ENCODE measurements at places on chromosomes 16 and 17.

DNA sequence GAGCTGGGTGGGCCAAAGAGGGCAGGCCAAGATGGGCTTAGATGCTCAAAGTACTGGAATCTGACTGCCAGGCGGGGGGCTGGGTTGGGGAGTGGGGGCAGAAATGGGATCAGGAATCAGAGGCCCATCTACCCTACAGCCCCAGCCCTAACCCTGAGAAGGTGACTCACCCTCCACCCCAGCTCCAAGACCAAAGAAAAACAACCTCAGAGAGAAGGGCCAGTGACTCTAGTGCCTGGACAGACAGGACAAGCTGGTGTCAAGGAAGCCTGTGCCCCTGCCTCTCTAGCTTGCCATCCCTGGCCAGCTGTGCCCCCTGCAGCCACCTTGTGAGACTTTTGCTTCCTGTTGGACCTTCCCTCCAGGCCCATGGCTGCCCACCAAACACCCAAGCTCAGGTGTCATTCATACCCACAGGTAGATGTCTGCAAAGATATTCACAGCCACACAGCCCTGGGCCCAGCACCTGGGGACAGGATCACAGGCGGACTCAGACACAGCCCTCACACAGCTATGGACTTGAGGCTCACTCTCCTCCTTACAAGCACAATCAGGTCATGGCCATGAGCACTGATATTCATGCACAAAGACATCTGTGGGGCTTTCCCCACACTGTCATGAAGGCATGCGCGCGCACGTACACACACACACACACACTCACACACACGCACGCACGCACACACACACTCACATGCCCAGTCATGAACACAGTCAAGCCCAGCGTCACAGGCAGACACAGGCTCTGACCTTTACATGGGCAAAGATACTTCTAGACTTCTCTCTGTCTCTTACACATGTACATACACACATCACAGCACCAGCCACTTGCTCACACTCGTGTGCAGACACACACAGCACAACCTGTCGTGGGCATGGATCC lies 2.8 kb downstream of the WNT3 start:
- no peak for DNase-seq

- no peak for DNase-seq
Observed at GRCh38 chr17:37322826-37323561, 52.8 kb upstream of the C17orf78 start.

DNA sequence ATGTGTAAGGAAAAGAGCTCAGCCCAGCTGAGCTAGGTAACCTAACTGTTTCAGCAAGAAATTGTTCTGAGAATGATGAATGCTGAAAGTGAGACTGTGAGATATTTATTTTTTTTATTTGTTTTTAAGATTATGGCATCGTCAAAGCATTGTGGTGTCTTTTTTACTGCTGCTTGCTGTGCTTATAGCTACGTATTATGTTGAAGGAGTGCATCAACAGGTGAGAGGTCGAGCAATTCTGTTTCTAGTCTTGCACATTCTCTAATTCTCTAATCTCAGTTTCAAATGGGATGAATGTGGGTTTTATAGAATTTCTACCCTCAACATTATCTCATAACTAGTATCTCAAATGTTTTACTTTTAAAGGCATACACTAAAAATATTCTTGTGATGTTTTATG lies 29.9 kb downstream of the VMP1 start:
- DNase-seq, result no peak

DNA sequence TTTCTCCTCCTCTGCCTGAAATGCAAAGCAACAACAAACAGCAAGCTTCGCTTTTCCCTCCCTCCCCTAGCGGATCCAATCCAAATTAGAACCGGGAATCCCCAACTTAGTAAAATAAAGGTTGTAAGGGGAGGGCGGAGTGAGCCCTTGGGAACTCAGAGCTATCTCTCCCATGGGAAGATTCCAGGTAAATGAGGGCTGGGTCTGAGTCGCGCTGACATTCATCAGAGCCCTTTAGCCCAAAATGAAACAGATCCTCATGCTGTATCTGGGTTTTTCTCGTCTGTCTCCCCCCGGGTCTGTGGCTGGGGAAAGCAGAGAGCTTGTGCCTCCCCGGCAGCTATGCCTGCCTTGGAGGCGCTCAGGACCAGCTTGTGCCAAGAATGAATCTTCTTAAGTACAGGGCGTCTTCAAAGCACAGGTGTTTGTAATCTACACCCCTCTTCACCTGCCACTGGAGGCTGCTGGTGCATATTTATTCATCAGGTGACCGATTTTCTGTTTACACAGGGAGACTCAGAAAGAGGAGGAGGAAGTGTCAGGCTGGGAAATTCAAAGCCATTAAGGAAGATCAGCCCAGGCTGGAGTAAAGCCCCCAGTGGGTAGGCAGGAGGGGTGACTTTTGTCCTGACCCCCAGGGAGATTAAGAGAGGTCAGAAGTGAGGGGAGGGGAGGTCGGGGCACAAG lies 55.0 kb upstream of the GSE1 start:
- no peak for DNase-seq

DNA sequence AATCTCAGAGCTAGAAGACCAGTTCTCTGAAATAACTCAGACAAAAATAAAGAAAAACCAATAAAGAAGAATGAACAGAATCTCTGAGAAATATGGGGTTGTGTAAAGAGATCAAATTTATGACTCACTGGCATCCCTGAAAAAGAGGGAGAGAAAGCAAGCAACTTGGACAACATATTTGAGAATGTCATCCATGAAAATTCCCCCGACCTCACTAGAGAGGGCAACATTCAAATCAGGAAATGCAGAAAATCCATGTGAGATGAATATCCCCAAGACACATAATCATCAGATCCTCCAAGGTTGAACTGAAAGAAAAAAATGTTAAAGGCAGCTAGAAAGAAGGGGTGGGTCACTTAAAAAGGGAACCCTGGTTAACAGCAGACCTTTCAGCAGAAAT lies 32.1 kb downstream of the TANC2 start:
- DNase-seq, result no peak

DNA sequence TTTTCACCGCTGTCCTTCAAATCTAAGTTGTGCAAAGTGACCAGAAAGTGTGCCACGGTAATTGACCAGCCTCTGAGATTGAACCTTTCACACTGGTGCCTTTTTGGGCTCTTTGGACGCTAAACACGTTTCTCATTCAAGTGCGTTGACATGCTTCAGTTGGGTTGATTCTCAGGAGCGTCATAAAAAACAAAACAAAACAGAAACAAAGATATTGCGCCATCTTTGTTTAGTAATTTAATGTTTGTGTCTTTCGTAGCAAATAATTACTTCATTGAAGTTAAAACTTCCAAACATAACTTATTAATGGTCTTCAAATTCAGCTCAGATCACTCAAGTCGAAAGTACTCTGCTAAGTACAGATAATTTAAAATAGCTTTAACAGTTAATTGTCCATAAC lies 80.2 kb downstream of the OR1D5 start:
- no peak for DNase-seq

DNA sequence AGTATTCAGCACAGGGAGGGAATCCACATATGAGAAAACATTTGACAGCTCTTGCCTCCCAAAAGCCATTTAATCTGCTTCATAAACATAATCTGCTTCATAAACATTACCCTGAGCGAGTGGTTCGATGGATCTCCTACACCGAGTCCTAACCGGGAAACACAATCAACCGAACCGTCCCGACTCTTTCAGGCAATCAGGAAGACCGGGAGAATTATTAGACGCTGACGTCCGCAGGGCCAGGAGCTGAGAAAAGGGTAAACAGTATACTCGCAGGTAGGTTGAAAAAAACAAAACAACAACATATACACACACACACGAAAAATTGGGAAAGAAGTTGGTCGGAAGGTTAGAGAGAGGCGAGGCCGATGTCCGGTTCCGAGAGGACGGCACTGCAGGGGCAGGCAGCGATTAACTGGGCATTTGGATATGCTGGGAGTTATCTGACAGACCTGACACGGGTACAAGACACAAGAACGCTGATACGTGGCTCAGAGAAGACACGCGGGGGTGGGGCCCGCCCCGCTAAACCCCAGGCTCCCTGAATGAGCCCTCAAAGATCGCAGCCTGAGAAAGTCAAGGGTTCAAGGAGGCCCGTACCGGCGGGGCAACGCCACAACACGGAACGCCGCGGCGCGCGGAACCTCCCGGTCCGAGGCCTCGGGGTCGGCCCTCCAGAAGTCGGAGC lies 585 bp downstream of the AP1G1 start:
- no peak for DNase-seq

Data from stimulated activated CD4-positive, alpha-beta T cell treated with anti-CD3 and anti-CD28 coated beads, Interleukin-1b, Interleukin-23, amount 100 ng/mL, for 1 hour (primary cell).